Activated naive CD8-positive, alpha-beta T cell treated with anti-CD3 and anti-CD28 coated beads, Interleukin-2, amount 50 U/mL, for 16 hours (primary cell): ENCODE measurements at places on chromosomes 1 and 21.
A peak's percentile ranks its signal among the peaks of the same experiment; 100 is the strongest.

DNA sequence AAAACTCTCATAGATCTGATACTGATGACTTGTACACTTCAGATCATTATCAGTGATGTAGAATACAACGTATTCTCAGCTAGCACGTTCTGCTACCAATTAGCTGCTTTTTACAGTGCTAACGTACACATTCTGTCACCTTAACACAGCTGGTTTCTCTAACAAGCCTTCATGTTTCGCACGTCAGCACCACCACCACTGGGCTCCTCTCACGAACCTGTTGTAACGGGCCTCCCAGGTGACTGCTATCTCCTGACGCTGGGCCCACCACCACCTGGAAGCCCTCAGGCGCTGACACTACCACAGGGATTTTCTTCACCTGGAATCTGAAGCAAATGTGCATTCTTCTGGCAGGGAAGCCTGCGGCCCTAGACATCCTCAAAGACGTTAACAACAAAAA is 19.8 kb downstream of the TOMM20 start:
- no peak for DNase-seq

DNA sequence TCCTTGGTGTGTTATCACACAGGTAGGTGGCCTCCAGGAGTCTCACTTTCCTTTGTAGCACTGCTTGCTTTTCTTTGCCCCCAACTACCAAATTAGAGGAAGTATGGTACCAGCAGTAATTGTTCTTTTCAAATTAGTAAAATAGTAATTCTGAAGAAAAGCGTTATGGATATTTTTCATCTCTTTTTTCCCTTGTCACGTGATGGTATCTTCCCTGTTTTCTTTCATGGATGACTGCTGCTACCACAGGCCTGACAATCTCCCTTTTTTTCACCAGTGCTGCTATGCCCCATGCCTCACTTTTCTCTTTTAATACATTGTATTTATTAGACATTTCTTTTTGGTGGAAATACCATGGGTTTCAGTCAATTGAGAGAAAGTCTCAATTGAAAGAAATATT is 3.3 kb downstream of the ZBTB37 start:
- no peak for DNase-seq

DNA sequence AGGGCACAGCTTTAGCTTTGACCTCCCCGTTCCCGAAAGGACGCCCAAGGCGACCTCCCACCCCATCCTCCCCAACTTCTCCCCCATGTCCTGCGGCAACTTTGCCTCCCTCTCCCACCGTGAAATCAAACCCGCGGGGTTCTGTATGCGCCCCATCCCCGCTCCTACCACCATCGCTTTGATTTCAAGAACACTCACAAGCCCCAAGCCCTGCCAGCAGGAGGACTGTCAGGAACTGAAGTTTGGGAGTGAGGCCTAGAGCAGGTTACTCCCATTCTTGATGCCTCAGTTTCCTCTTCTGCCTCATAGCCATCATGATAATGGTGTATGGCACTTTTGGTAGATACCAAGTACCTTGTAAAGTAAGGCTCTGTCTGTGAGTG is 2.3 kb downstream of the PTPRU start:
- DNase-seq, result no peak

DNA sequence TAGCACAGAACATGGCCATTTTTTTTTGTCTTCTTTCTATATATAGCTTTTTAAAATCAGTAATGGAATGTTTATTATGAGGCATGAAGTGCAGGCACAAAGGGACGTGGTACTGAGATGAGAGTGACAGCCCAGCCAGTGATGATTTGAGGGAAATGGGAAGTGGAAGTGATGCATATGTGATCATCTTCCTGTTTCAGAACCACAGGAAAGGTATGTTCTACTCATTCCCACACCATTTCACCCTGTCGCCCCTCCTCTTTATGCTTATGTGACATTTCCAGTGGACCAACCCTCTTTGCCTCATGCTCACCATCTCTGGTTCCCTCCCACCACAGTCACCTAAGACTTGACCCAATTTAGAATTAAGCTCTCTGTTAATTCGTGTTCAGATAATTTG is 24.3 kb downstream of the PTGS2 start:
- DNase-seq, result no peak

DNA sequence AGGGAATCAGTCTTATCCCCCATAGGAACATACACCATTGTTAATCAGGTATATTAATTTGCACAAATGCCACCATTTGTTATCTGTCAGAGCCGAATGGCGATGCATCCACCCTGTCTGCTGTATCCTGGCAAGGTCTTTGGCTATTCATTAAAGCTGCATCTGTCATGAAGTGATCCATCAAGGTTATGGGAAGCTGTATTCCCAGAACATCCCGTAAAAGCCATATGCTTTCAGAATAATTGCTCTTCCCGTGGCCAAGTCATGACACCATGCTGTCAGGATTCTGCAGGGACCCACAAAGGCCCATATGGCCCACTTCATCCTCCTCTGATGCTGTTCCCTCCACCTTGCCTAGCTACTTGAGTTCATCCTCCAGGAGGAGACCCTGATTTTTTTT is 103.9 kb downstream of the RAVER2 start:
- no peak for DNase-seq

DNA sequence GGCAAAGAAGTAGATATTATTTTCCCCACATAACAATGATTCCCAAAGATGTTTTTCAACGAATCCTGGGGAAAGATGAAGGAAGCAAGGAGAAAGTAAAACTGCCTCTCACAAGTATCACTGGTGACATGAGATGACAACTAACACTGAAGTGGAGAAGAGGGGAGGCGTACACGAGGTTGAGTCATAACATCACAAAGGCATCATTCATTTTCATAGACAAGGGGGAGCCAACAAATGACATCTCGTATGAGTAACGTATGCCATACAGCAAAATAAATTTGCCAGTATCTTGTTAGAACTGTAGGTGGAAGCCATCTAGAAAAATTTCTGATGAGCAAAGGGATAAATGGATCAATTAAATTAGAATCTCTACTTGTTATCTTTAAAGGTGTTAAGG is 56.6 kb downstream of the ATP1B1 start:
- DNase-seq, result no peak

- DNase-seq, result no peak
Observed at GRCh38 chr1:200671235-200671786, 1.6 kb upstream of the DDX59 start.

DNA sequence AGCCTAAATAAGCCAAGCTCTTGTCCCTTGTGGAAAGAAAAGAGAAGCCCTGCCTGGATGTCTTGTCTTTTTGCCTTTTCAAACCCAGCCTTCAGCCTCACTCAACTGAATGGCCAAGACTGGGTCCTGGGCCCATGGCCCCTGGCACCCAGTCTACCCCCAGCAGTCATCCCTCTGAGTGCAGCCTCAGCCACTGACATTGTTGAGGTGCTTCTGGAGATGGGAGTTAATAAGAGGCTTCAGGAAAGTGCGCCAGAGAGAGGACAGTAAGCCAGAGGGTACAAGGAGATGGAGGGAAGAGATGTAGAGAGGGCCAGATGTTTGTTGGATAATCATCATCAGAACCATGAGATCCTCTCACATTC is 6.8 kb downstream of the FNDC5 start:
- no peak for DNase-seq

GRCh38 chr1:240776237-240776636 is 164.3 kb upstream of the GREM2 start:
- DNase-seq, result no peak

GRCh38 chr1:20148571-20149500 is 9.7 kb downstream of the PLA2G2F start:
- DNase-seq, result no peak

GRCh38 chr1:205199931-205200299 is 11.6 kb downstream of the DSTYK start:
- DNase-seq, result no peak

DNA sequence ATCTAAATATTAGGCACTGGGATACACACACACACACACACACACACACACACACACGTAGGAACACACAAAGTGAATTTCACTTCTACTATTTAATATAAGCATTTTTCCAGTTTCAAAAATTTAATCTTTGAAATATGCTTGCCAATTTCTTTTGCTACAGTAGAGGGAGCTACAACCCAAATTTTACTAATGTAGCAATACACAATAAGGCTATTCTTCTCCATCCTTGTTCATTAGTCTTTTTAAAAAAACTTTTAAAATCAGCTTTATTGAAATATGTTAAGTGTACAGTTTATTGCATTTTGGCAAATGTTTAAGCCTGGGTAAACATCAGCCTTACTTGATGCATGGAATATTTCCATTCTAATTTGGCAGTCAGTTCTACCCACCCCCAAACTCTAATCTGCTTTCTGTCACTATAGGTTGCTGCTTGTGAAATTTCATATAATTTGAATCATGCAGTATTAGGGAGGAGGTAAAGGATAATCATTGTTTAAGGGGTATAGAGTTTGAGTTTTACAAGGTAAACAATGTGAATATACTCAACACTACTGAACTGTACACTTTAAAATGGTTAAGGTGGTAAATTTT is 93.0 kb upstream of the TENT5C start:
- DNase-seq, result no peak

GRCh38 chr1:115647919-115648650 is 6.3 kb downstream of the VANGL1 start:
- no peak for DNase-seq

GRCh38 chr1:202858331-202858730 is 30.6 kb downstream of the RABIF start:
- DNase-seq, result no peak

DNA sequence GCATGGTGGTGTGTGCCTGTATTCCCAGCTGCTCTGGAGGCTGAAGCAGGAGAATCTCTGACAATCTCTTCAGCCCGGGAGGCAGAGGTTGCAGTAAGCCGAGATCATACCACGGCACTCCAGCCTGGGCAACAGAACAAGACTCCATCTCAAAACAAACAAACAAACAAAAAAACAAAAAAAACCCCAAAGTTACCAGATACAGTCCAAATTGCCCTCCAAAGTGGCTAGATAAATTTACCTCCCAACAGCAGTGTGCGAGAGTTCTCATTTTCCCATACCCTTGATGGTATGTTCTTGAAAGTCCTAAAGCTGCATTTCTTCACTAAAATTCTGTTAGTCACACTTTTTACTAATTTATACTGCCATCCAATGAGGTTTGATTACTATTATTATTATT is 3.0 kb upstream of the OTUD3 start:
- DNase-seq, result no peak

DNA sequence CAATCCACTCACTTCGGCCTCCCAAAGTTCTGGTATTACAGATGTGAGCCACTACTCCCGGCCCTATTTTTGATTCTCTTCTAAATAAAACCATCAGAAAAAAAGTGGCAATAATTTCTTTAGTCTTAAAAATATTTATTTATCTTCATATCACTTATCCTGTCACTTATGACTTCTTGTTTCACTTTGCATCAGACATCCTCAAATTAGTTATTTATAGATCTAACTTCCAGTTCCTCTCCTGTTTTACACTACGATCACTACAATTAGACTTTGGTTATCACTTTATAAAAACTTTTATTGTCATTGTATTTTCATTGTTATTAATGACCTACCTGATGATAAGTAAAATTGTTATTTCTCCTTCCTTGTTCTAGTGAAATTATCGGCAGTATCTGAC is 783.4 kb upstream of the BRINP3 start:
- DNase-seq, result no peak

GRCh38 chr1:113938192-113938591 is 9.1 kb downstream of the HIPK1 start:
- DNase-seq, result no peak

GRCh38 chr1:111486431-111486830 is 12.6 kb downstream of the C1orf162 start:
- DNase-seq, result no peak

DNA sequence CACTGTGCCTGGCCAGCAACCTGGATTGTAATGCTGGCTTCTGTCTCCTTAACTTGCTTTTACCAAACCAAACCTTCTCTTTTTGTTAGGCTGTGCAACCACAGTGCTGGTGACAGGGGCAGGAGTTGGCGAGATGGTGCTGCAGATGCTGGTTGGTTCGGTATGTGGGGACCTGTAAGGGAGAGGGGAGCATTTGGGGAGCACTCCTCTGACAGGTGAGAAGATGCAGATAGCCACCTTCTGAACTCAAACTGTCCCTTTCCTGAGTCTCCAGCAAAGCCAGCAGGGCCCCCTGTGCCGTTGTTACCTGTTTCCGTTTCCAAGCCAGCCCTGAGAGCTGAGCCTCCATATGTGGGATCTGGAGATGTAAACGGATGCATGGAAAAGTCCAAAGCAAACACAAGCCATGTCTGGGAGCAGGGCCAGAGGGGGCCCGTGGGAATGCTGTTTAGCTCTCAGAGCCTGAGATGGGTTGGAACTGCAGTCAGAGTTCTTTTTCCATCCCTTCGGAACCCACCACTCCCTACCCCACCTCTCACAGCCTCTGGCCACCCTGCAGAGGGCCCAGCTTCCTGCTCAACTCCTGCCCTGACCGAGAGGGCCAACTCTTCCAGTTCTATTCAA is 34.0 kb downstream of the ELK4 start:
- DNase-seq, result no peak

DNA sequence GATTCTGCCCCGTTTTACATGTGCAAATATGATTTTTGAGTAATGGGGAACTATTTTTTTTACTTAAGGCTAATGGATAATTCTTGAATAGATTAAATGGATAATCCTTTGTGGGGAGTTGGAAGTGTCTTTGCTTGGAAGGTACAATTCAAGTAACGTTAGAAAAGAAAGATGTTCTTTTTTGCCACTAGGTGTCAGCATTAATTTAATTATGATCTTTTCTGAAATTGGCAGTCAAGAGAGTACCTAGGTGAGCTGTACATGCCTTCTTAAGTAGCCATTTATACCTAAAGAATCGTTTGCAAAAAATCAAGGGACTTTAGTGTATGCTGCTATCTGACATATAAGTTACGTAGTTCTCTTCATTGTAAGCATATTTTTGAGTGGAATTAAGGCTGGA is 2.2 kb downstream of the FBXO28 start:
- DNase-seq, result no peak

- DNase-seq, result peak; percentile 63
Observed at GRCh38 chr1:155091071-155092051, 12.7 kb downstream of the EFNA3 start.

DNA sequence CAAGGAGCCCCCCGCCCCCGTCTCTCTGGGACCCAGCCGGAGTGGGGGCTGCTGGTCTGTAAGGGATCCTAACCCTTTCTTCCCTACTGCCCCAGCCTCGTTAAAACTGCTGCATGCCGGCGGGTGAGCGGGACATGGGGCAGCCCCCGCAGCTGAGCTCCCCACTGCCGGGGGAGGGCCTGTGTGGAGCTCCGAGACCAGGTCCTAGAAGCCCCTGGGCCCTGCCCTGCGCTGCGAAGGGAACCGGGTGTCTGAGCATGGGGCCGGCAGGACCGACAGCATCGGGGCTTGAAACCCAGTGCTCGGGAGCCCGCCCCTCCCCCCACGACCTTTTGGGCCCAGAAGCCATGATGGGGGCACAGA is 9.2 kb upstream of the COL6A1 start:
- DNase-seq, result no peak
